B cell (primary cell): ENCODE measurements at places on chromosomes 11 and 22. TPM values are rescaled to one million over a fixed set of nuclear protein-coding genes. Genes with fewer than 3 reads are reported as not detected.

The JAM3 gene
- 28.0 and 29.6 TPM in 2 replicates for total RNA-seq

DNA sequence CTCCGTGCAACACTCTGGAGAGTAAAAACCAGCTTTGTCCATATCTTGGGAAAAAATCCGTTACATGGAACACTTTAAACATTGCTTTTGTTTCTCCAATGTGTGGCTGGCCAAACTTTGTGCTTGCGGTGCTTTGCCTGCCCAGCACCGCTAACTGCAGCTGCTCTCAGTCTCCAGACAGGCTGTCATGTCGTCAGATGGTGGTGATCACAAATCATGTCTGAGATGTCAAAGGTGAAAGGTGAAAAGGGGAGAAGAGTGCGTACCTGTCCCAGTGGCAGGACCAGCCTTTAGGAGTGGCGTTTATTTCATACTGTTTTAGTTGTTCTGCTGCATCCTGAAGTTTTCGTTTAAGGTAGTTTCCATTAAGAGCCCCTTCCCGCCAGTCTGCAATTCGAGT, 17.1 kb upstream of the AGBL2 start:
- DNase-seq, result no peak

- DNase-seq, result no peak
These were observed 223.8 kb downstream of the BLID start for GRCh38 chr11:121892131-121892681.

- DNase-seq, result no peak
These were observed 3.6 kb upstream of the KRTAP5-4 start for GRCh38 chr11:1625541-1625940.

The TIMM10 gene
- 39.6 and 39.8 TPM in 2 replicates for total RNA-seq

DNA sequence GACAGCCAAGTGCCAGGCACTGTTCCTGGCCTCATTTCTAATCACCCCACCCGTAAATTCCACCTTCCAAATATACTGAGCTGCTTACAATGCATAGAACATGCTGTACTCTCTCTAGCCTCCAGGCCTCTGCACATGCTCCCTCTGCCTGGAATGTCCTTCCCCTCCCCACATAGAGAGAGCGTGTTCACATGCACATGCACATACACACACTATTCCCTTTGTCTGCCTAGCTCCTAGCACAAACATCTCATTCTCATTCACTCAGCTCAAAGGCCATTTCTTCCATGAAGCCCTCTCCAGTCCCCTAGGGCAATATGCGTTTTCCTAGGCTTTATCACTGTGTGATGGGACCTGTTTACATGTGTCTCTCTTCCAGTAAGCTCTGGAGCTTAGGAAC, 144.6 kb downstream of the WT1 start:
- DNase-seq, result no peak

The ELFN2 gene
- total RNA-seq, result 0.12 and 0.22 TPM in 2 replicates

DNA sequence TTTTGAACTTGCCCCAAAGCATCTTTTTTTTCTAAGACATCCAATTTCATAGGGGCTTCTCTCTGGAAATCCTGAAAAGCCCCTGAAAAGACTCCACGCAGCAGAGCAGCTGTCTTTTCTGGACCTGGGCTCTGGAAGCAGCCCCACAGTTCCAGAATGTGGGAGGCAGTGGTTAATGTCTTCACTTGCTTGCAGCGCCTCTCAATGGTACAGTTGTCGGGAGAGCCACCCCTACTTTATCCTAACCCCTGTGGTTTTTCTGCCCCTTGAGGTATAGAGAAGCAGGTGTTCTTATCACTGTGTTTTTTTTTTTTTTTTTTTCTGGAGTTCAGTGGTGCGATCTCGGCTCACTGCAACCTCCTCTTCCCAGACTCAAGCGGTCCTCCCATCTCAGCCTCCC, 83.4 kb upstream of the SORL1-AS1 start:
- DNase-seq, result no peak

DNA sequence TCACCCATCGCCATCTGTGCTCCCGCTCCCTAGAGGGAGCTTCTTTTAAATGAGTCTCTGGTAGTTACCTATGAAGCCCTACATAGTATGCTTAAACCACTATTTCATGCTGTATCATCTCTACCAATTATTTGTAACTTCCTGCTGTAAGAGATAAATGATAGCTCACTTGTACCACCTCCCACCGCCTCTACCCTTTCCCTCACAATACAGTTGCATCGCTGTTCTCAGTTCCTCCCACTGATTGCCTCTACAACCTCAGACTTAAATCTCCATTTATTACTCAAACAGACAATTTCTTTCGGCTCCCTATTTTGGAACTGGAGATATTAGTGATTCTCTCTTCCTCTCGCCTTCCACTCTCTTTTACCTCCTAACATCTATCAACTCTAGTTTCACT, 222.9 kb upstream of the ZC3H12C start:
- no peak for DNase-seq

The FAM118B gene
- total RNA-seq, result 12.8 and 14.1 TPM in 2 replicates

The IFITM10 gene
- 1.1 and 1.7 TPM in 2 replicates for total RNA-seq
